ENCODE measurements at places on chromosomes 6 and 20. TPM values are rescaled to one million over a fixed set of nuclear protein-coding genes. Genes with fewer than 3 reads are reported as not detected.

EMILIN3 gene
- total RNA-seq: 3.5 TPM

RPS21 gene
- total RNA-seq: 1,629 TPM

DNA sequence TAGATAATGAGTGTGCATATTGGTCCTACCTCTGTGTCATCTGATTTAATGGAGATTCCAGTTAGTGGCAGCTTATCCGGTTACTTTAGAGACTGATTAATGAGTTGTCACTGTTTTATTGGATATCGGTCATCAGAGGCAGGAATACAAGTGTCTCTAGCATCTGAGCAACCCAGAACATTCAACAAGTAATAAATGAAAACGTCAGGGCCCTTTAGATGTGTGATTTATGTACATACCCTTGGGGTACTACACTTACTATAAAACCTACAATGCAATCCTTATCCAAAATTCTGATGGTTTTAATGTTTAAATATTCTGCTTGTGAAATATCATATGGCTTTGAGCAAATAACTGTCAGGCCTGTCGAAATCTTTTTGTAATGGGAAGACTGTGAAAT lies 1117.9 kb upstream of the FLRT3 start:
- H3K36me3 ChIP-seq: no peaks in the 10 kb centered on the region
- no peaks in the 10 kb centered on the region for H3K4me1 ChIP-seq

DEFB125 gene
- not detected for total RNA-seq

GNMT gene
- total RNA-seq: not detected

DDX43 gene
- not detected for total RNA-seq

GSTA3 gene
- total RNA-seq: not detected

FKBP1A gene
- 128 TPM for total RNA-seq

AIF1 gene
- not detected for total RNA-seq

DNA sequence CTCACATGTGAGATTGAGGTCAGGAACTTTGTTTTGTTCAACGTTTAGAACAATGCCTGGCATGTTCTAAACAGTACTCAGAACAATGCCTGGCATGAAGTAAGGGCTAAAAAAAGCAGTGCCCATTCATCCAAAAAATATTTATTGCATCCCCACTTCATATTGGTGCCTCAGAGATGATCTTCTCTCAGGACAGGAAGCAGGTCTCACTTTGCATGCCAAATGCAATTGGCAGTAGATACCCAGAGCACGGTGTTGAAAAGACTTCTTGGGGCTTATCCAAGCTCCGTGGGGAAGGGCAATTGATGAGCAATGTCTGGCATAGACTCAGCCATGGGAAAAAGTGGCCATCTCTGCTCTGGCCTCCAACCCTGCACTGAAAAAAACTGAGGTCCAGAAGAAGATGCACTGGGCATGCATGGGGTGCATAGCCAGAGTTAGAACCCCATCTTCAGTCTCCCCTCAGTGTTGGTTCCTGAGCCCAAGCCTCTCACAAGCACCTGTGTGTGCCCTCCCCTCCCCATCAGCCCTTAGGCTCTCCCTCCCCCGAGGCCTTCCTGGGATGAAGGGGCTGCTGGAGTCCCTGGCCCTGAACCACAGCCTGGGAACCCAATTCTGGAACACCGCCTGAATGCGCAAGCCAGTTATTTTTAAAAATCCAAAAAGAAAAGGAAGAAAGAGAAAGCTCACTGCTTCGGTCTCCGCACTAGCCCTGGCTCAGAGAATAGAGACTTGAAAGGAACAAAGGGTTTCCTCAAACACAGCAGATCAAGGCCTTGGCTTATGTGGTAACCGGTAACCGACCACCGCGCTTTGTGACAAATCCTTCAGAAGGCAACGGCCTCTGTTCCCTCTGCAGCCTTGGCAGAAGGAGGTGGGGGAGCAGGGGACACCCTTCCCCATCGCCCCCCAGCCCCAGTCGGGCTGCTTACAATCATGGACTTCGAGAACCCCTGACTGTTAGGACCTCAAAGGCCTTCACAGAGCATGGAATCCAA lies 78.5 kb upstream of the SIRPA start:
- H3K36me3 ChIP-seq: no peaks in the 10 kb centered on the region
- peak; percentile 51 for DNase-seq
- no peaks in the 10 kb centered on the region for H3K27me3 ChIP-seq

- no peaks in the 10 kb centered on the region for H3K36me3 ChIP-seq
- no peak overlapping the region for H3K4me3 ChIP-seq
- H3K27ac ChIP-seq: no peak overlapping the region
- H3K4me1 ChIP-seq: peaks cover 19% of the 10 kb centered on the region
These were observed 125.7 kb downstream of the SLC23A2 start for GRCh38 chr20:4875578-4876067.

GRCh38 chr6:162408826-162409535 lies 318.6 kb downstream of the PRKN start:
- peak; percentile 11 for DNase-seq
- H3K4me1 ChIP-seq: peaks cover 47% of the 10 kb centered on the region
- no peak overlapping the region for H3K4me3 ChIP-seq
- no peaks in the 10 kb centered on the region for H3K27me3 ChIP-seq

- no peak for DNase-seq
- H3K4me1 ChIP-seq: peaks cover 10% of the 10 kb centered on the region
- H3K27me3 ChIP-seq: no peaks in the 10 kb centered on the region
- H3K36me3 ChIP-seq: no peaks in the 10 kb centered on the region
- no peak overlapping the region for H3K4me3 ChIP-seq
These were observed 15.7 kb upstream of the SAYSD1 start for GRCh38 chr6:39130691-39131090.

DNA sequence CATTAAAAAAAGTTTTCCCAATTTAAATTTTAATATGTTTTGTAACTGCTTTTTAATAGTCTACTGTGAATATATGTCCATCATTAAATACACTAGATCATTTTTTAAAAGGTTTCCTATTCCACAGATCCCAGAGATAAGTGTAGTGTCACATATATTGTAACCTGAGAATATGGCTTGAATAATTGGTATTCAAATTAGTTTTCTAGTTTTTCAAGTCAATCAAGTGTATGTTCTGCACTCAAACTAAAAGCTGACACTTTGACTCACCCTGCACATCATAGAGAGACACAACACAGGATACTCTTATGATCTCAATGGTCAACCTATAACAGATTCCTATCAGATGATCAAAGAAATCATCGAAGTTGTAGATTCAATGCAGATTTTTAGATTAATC lies 49.1 kb downstream of the ZHX3 start:
- H3K4me1 ChIP-seq: no peaks in the 10 kb centered on the region
- no peaks in the 10 kb centered on the region for H3K27me3 ChIP-seq
- H3K4me3 ChIP-seq: no peak overlapping the region
- DNase-seq: no peak
- no peaks in the 10 kb centered on the region for H3K36me3 ChIP-seq

GRCh38 chr6:109342911-109343310 lies 39.4 kb downstream of the CD164 start:
- H3K27ac ChIP-seq: no peak overlapping the region
- H3K36me3 ChIP-seq: no peaks in the 10 kb centered on the region
- DNase-seq: no peak
- H3K4me3 ChIP-seq: no peak overlapping the region
- no peaks in the 10 kb centered on the region for H3K27me3 ChIP-seq

DNA sequence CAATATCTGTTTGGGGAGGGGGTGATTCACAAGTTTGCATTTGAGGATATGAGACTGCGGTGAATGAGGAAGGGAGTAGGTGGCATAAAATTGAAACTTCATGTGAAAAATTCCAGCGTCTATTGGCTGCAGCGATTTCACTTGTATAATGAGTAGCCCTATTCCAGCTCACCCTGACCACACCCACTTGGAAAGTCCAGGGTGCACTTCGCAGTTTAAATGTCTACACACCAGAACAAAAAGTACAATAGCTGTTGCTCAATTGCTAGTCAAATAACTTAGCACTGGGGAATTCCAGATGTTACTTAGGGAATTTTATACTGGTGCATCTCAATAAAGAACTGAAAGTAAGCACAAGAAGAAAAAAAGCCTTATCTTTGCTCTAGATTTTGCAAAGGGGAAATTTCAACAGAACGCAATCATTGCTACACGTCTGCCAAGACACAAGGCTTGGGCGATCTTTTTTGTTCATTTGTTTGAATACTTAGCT lies 6.3 kb downstream of the TNFAIP3 start:
- no peak for DNase-seq
- peaks cover 52% of the 10 kb centered on the region for H3K4me1 ChIP-seq
- peaks cover 5% of the 10 kb centered on the region for H3K36me3 ChIP-seq
- no peak overlapping the region for H3K27ac ChIP-seq
- H3K4me3 ChIP-seq: no peak overlapping the region

DNA sequence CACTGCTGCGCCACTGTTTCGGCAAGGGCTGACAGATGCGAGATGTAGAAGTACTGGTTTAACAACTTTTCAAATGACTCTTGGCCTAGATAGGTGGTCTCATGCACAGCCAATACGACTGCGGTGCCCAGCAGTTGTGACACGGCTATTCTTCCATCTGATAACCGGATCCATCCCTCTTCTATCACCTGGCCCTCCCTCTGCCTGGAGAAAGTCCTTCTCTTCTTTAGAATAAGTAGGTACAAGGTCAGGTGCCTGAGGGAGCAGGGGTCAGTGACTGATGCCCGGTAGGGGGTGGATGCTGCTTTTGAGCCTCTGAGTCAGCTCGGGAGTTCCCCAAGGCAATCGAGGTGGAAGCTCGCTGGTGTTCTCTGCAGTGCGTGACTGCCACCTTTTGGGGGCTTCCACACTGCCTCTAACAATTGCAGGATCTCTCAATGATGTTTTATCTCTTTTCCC lies 166.8 kb upstream of the GRIK2 start:
- no peaks in the 10 kb centered on the region for H3K4me1 ChIP-seq
- DNase-seq: peak; percentile 72
- no peaks in the 10 kb centered on the region for H3K27me3 ChIP-seq
- no peaks in the 10 kb centered on the region for H3K36me3 ChIP-seq
- no peak overlapping the region for H3K27ac ChIP-seq

DNA sequence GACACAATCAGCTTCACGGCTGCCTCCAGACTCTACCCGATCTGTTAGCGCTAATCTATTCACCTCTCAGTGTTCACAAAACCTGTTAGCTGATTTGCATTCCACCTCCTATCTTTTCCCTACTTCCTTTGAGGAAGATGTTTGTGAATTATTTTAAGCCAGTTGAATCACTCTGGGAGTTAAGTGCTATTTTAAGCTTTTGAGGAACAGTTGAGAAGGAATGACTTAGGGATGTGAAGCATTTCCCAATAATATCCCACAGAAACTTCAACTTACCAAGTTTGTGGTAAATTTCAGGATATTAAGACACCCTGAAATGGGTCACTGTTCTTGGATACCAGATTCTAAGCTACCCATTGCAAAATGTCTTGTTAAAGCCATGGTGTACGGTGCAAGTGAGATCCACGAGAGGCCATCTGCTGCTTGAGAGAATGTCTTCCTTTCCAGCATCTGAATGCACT lies 145.2 kb upstream of the CITED2 start:
- no peak overlapping the region for H3K27ac ChIP-seq
- DNase-seq: no peak
- H3K36me3 ChIP-seq: no peaks in the 10 kb centered on the region
- H3K27me3 ChIP-seq: no peaks in the 10 kb centered on the region
- no peaks in the 10 kb centered on the region for H3K4me1 ChIP-seq
- no peak overlapping the region for H3K4me3 ChIP-seq

GRCh38 chr6:17712576-17712975 lies 5.9 kb upstream of the NUP153 start:
- H3K27ac ChIP-seq: no peak overlapping the region
- DNase-seq: peak; percentile 13
- H3K4me1 ChIP-seq: peaks cover 6% of the 10 kb centered on the region
- no peaks in the 10 kb centered on the region for H3K27me3 ChIP-seq
- no peaks in the 10 kb centered on the region for H3K36me3 ChIP-seq
- H3K4me3 ChIP-seq: no peak overlapping the region

GRCh38 chr20:61765081-61765870 lies 300.4 kb downstream of the TAF4 start:
- no peak for DNase-seq
- no peaks in the 10 kb centered on the region for H3K36me3 ChIP-seq
- H3K4me1 ChIP-seq: no peaks in the 10 kb centered on the region
- H3K27me3 ChIP-seq: peaks cover 14% of the 10 kb centered on the region

DNA sequence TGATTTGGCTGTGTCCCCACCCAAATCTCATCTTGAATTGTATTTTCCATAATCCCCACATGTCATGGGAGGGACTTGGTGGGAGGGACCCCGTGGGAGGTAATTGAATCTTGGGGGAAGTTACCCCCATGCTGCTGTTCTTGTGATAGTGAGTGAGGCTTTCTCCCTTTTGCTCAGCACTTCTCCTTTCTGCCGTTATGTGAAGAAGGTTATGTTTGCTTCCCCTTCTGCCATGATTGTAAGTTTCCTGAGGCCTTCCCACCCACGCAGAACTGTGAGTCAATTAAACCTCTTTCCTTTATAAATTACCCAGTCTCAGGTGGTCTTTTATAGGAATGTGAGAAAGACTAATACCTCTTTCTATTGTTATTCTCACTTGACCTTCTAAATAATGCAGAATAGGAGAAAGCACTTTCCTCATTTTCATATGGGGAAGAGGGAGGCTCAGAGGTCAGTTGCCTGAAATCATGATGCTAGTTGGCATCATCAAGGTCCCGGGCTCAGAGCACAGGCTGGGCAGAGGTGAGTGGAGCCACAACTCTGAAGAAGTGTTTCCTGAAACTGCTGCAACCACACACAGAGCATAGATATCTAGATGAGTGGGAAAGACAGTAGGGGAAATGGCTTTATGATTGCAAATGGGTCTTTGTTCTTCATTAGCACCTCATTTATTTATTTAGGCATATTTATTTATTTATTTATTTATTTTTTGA lies 191.0 kb downstream of the QKI start:
- no peaks in the 10 kb centered on the region for H3K4me1 ChIP-seq
- no peaks in the 10 kb centered on the region for H3K36me3 ChIP-seq
- no peak overlapping the region for H3K27ac ChIP-seq

POPDC3 gene
- total RNA-seq: 8.2 TPM

- H3K36me3 ChIP-seq: no peaks in the 10 kb centered on the region
- no peak for DNase-seq
- no peak overlapping the region for H3K4me3 ChIP-seq
- H3K27ac ChIP-seq: no peak overlapping the region
- H3K27me3 ChIP-seq: peaks cover 18% of the 10 kb centered on the region
These were observed 86.4 kb upstream of the PRSS16 start for GRCh38 chr6:27161115-27161514.

- no peaks in the 10 kb centered on the region for H3K36me3 ChIP-seq
- no peak overlapping the region for H3K4me3 ChIP-seq
- DNase-seq: no peak
- no peaks in the 10 kb centered on the region for H3K4me1 ChIP-seq
- no peak overlapping the region for H3K27ac ChIP-seq
These were observed 182.6 kb downstream of the NFATC2 start for GRCh38 chr20:51359947-51360346.

DNA sequence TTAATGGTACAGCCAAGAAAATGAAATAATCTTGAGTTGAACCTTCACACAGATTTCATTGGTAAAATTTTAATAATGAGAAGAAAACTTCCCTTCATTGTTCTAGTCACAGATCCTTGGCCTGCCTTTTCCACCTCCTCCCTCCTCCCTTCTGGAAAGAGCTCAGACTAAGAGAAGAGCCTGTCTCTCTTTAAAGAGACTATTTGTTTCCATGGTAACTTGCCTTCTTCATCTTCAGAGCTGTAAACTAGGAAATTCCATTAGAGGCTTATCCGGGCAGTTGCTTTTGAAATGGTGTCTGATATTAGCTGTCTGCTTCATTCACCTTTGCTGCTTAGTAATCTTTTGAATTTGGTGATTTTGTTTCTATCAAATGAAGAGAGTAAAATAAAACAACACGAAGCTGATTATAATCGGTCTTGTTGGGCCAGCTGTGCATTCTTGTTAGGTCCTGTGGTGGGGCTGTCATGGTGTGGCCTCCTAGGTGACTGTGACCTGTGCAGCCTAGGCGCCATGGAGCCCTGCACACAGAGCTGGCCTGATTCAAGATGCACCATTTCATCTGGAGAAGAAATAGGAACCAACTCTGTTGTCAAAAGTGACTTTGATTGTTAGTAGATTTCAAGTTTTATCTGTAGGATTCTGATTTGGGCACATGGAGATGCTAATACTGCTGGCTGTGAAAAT lies 96.7 kb downstream of the MAP3K7 start:
- peak; percentile 81 for DNase-seq
- peak overlapping the region; percentile 24 for H3K27ac ChIP-seq
- no peaks in the 10 kb centered on the region for H3K36me3 ChIP-seq
- H3K4me3 ChIP-seq: no peak overlapping the region
- peaks cover 54% of the 10 kb centered on the region for H3K4me1 ChIP-seq

Data from neural progenitor cell (in vitro differentiated cells).